ENCODE measurements at places on chromosomes 3 and 15.

DNA sequence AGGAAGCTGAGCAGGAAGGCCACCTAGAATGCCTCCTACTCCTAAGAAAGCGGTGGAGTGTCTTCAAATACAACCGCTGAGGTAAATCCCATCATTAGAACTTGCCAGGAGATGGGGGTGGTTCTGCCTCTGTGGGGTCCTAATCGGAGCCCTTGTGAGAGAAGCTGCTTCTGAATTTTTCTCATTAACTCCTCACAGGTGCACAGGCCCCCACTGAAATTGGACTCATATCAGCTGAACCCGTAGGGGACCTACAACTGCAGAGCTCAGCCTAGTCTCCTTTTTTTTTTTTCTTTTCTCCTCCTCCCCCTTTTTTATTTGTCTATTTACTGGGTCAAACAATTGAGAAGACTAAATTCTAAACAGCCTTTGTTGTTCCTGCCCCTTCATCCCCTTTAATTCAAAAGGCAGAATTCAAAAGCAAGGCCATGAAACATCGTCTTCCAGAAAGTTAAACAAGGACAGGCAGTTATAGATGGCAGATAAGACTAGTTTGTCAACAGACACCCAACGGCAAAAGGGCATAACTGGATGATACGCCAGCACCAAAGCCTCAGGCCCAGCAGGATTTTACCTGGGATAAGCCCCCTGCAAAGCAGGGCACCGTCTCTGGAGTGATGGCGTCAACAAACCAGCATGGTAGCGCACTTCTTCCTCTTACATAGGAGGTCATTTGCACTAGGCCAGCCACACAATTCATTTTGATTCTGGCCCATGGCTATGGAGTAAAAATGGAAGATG, 213.7 kb upstream of the HES1 start:
- DNase-seq, result no peak

- no peak for DNase-seq
Measured at GRCh38 chr3:42758126-42758525, 14.9 kb downstream of the CCDC13 start.

- DNase-seq, result no peak
Measured at GRCh38 chr3:51622868-51623267, 48.2 kb upstream of the TEX264 start.

- peak; percentile 59 for DNase-seq
Measured at GRCh38 chr3:114418724-114419543, 125.1 kb downstream of the TIGIT start.

DNA sequence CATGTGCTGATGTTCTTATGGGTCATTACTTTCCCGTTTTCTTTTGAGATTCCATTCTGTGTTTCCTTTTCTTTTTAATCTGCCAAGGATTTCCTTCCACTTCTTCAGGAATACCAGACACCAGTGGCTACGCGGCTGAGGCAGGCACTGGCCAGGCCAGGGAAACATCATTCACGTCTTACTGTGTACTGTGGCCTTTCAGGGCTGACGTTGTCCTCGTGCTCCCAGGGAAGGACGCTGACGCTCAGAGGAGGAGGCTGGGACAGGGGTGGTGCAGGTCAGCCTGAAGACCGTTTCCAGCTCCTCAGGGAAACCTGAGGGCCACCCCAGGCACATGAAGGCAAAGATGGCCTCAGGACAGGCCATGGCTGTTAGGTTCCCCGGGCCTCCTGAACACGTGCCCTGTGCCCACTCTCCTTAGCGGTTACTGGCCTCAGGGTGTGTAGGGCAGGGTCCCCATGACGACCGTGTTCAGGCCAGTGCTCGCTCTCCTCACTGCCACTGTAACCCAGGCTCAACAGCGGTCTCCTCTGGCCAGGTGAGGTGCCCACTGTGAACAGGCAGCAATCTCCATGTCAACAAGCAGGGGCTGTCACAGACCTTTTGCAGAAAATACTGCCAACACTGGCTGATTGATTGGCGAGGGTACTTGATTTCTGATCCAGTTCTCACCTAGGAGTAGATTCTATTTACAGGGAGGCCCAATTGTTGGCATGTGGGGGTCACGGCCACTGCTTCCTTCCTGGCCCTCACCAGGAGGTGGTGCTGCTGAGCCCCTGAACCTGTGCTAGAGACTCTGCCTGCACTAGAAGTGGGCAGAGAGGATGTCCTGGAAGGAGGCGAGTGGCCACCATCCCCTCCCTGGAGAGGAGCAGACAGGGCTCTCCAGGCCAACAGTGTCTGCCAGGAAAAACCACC, 169.5 kb downstream of the ATP10A start:
- no peak for DNase-seq

All from Jurkat, Clone E6-1 (cell line).